Hematopoietic multipotent progenitor cell treated with erythropoietin and hydrocortisone succinate and interleukin-3 and kit ligand, for 4 days (in vitro differentiated cells): ENCODE measurements at places on chromosomes 7 and 10.

- DNase-seq = no peak
Measured at GRCh38 chr10:93436591-93437085, 45.5 kb downstream of the MYOF start.

GRCh38 chr10:67280405-67280804 is 354.6 kb downstream of the LRRTM3 start:
- no peak for DNase-seq

DNA sequence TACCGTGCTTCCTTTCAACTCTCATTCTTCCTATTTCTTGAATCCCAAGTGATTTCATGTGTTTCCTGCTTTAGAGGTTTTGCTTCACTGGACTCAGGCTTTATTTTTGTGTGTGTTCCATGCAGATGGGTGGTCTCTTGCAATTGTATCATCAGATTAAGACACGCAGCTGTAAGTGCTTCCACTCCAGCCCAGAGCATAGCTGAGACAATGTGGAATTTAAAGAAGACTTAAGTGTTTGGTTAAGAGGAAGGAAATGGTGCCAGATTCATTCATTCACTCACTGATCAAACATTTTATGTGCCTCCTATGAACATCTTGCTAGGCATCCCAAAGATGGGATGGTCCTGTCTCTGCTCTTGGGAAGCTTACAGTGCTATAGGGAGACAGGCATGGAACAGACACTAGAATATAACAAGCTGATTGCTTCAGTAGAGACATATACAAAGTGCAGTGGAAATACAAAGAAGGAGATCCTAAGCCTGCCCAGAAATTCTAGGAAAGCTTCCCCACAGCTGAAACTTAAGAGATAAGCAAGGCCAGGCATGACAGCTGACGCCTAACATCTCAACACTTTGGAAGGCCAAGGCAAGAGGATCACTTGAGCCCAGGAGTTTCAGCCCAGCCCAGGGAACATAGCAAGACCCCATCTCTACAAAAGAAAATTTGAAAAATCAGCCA is 46.1 kb upstream of the LRRC17 start:
- no peak for DNase-seq

GRCh38 chr10:106043863-106044262 is 1120.6 kb downstream of the SORCS1 start:
- DNase-seq = no peak

DNA sequence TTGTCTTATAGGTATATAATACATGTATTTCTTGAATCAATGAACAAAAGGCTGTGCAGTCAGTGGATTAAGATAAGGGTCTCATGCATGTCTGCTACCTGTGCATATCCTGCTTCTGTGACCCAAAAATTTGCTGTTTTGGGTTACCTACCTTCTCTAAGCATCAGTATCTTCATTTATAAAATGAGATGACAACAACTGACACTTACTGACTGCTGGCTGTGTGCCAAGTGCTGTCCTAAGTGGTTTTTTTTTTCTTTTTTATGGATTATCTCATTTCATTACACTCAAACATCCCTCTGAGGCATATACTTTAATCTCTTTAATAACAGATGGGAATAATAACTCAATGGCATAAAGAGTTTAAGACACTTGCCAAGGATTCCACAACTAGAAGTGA is 2.1 kb downstream of the PDK4 start:
- no peak for DNase-seq

- no peak for DNase-seq
Measured at GRCh38 chr10:113165673-113166072, 215.6 kb downstream of the TCF7L2 start.

DNA sequence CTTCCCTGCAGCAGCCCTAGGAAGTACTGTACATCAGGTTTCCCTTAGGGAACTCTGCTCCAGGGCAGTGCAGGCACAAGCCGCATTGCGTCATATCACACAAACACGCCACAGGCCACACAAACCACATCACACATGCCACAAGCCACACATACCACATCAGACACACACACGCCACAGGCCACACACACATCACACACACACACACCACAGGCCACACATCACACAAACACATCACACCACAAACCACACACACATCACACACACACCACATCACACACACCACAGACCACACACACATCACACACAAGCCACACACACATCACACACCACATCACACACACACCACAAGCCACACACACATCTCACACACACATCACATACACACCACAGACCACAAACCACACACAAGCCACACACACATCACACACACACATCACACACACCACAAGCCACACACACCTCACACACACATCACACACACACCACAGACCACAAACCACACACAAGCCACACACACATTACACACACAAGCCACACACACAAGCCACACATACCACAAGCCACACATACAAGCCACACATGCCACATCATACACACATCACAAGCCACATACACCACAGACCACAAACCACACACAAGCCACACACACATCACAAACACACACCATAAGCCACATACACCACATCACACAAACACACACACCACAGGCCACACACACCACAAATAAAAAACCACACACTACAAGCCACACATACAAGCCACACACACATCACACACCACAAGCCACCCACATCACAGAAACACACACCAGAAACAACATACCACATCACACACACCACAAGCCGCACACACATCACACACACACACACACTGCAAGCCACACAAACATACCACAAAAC is 53.4 kb downstream of the TMEM209 start:
- peak; percentile 44 for DNase-seq

GRCh38 chr10:117544711-117545140 is 2.2 kb downstream of the EMX2 start:
- DNase-seq = no peak

- peak; percentile 91 for DNase-seq
Measured at GRCh38 chr7:32957326-32958045, at the start of gene FKBP9. FKBP9 (plus strand) TSS chr7:32957440; CDS start chr7:32957574, 134 bp downstream.

DNA sequence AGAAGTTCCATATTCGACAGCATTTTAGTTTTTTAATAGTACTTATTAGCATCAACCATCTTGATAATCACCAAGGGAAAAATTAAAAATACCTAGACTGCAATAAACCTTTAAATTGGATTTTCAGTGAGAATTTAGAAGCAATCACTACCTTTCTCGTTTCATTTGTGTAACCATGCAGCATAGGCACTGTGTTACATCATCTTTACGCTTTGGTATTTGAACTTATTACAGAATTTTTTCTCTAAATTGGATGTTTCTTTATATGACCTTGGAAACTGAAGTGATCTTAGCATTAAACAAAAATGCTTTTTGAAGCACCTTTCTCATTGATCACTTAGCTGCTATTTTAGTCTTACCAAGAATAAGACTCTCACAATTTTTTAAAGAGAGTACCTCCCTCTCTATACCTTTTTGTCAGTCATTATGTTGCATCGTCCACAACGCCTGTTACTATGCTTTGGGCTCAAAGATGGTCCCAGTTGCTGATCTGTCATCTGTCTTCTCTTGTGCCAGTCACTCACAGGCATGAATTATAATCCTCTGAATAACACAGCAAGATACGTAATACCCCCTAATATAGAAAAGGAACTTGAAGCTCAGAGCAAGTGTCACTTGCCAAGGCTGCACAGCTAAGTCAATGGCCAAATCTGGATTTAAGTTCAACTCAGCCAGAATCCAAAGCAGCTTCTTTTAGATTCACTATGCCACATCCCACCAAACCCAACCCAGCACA is 19.6 kb upstream of the ASCC1 start:
- no peak for DNase-seq

- no peak for DNase-seq
Measured at GRCh38 chr10:75168275-75168674, 42.3 kb upstream of the VDAC2 start.

DNA sequence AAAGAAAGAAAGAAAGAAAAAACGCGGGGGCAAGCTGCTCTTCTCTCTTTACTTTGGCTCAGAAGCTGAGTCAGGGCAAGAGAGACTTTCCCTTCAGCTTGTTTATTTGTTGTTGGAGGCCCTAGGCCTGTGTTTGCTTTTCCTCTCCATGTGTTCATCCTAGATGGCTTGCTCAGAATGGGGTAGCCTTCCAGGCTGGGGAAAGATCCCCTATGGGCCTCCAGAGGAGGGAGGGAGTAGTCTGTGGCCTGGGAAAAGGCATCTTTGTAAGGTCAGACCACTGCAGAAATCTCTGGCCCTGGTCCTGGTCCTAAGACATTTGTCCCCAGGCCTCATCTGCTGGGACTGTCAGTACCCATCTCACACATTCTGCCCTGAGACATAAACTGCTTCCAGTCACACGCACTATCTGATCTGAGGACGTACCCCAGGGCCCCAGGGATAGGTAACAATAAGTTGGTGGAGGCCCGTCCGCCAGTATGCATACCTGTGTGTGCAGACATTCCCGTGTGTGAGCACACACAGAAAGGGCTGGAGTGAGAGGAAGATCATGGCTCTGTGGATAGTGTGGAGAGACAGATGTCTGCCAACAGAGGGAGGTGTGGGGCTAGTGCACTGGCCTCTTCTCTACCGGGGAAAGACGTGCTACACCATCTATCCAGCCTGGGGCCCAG is 4.9 kb upstream of the SCD start:
- peak; percentile 88 for DNase-seq

DNA sequence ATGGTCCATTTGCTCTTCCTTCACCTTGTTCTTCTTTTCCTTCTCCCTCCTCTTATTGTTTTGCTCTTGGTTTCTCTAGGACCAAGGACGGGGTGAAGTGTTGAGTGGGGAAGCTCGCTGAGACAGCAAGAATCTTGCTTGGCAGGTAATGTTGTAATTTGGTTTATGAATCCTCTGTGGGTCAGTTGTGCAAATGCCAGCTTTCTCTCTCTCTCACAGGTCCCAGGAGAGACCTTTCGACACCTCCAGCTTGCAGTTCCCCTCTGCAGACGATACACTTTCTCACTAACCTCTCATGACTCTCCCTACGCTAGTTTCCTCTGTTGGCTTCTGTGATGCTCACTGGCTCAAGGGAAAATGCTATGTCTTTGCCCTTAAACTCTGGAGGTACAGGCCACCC is 77.0 kb downstream of the FRMD4A start:
- no peak for DNase-seq

DNA sequence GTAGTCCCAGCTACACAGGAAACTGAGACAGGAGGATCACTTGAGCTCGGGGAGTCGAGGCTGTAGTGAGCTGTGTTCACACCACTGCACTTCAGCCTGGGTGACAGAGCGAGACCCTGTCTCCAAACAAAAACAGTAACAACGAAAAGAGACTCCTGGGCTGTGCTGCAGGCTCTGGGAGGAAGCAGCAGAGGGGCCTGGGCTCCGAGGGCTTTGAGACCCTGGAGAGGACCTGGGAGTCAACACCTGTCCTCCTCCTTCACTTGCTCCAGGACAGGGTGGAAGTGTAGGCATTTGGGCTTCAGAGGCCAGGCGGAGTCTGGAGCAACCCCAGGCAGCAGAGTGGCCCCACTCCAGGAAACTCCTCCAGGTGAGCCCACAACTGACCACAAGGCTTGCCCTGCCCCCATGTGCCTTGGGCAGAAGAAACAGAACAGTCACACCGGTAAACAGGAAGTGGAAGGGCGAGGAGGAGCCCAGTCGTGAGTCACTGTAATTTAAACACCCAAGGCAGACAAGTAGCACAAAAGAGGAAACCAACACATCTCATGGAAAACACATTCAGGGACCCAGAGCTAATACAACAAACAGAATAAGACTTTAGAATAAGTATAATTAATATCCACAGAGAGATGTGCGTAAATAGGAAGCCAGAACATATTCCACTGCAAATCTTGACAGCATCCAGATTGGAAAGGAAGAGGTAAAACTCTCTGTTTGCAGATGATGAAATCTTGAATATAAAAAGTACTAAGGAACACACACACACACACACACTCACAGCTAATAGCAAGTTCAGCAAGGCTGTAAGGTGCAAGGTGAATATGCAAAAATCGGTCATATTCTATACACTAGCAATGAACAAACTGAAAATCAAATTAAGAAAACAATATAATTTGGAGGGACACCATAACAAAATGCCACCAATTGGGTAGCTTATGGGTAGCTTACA is 20.5 kb upstream of the RASGEF1A start:
- DNase-seq = peak; percentile 67

- peak; percentile 91 for DNase-seq
Measured at GRCh38 chr10:103193107-103193819, at the start of gene NT5C2. NT5C2 (minus strand) TSS chr10:103193272; CDS start chr10:103174958, 18,314 bp downstream.

DNA sequence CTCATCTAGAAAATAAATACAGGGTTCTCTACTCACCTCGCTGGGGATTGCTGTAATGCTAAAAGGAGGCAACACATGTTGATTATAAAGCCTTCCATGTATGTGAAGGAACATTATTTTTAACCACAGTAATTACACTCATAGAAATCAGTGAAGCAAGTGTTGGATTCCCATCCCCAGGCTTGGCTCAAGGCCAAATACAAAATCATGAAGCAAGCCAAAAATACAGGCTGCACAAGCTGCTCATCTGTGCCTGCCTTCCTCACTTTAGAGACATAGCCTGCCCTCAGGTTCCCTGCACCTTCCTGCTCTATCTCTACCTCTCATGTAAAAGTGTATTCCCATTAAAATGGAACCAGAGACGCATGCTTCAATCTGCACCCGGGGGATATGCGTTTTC is 1077.1 kb upstream of the C7orf33 start:
- DNase-seq = no peak

- DNase-seq = no peak
Measured at GRCh38 chr10:119120413-119120867, 16.5 kb downstream of the DENND10 start.

DNA sequence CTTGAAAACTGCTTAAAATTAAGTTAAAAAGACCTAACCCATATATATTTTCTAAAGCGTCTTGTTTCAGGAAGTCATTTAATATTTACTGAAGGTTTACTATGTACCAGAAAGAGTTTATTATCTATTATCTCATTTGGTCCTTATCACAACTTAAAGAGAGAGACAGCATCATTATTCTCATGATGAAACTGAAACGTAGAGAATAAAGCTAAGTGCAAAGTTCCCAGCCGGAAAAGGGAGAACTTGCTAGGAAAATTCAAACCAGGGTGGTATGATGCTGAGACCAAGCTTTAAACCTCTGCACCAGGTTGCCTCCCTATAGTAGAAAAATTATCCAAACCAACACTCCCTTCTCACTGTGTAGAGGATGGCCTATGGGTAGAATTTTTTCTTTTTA is 207.7 kb upstream of the BMPER start:
- no peak for DNase-seq

DNA sequence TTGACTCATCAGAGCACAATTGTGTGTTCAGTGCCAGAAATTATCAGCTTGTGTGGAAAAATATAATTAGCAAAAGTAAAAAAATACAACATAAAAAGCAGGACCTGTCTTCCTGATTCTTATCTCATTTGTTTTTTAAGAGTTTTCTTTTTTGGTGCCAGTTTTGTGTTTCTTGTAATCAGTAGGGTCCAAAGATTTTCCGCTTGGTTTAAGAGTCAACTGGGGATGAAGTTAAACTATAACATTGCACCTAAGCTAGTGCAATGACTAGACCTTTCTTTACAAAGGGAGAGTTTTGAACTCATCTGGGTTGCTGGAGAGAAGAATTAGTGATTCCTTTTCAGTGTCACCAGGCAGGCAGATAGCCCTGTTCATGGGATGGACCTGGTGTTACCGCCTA is 113.4 kb downstream of the PLPP4 start:
- DNase-seq = no peak
